ENCODE measurements at places on chromosomes 11 and 22.

GRCh38 chr22:21990445-21991303, 8.1 kb upstream of the TOP3B start:
- no peak for DNase-seq

DNA sequence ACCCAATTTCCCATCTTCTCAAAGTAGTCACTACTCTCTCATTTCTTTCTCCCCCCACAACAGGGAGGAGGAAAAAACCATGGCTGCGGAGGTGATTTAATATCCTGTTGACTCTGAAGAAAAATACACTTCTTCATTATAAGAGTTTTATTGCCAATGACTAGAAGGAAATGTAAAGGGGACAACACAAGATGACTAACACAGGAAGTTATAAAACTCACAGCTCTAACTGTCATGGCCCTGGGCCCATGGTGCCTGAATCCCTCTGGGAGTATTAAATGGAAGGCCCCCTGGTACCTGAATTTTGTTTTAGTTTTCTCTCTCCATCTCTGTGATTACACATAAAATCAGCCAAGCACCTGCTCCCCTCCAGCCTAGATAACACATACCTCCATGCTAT, 352.8 kb upstream of the FAT3 start:
- DNase-seq: no peak

DNA sequence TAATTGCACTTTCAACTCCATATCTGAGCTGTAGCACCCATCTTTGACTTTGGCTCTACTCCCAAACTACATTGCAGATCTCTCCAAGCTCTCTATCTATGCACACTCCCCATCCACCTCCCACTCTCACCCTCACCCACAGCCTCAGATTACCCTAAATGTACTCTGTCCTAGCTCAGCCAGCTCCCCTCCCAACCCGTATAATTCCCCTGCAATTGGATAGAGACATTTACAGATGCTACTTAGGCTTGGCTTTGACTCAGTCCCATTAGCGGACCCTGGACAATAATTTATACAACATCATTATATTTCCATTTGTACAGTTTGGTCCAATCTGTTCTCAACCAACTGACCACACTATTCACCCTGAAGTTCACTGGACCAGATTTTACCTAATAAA, 338.9 kb upstream of the ANO3 start:
- no peak for DNase-seq

- DNase-seq: no peak
These were observed 766.4 kb upstream of the LUZP2 start for GRCh38 chr11:23730307-23730998.

DNA sequence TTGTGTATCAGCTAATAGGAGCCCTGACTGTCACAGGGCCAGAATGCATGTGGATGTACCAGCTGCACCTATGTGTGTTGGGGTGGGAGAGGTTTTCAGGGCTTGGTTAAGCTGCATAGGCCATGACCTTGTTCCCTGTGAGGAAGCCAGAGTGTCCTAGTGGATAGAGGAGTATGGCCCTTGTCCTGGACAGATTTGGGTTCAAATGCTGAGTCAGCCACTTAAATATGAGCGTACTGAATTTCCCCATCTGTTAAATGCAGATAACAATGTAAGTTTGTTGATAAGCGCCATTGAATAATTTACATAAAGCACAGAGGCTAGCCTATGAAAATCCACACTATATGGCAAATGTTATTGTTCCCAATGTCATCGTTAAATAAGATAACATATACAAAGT, 74.4 kb downstream of the PANX1 start:
- DNase-seq: no peak

GRCh38 chr11:44498089-44498871, 67.2 kb upstream of the CD82 start:
- DNase-seq: no peak

Data from activated gamma-delta T cell treated with anti-CD3 and anti-CD28 coated beads, Interleukin-2, amount 50 U/mL, for 16 hours (primary cell).